NCI-H524 treated with DMSO at 0.1 percent for 48 hours (cell line): ENCODE measurements at places on chromosomes 7 and 10.

DNA sequence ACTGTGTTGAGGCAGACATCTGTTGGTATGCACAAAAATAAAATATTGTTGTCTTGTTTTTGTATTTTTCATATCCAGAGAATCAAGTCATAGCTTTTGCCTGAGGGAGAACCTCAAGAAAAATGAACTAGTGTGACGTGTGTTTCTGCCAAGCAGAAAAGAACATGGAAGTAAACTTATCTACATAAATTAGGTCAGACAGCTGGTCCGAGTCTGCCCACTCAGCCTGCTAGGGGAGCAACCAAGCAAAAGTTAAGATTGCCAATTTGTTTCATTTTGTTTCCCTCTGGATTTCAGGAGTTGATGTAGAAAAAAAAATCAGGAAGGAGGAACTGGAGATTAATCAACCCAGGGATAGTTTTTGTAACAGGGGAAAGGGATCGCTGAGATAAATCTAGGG, 572.4 kb upstream of the LRRTM3 start:
- no peak for DNase-seq

- no peak for DNase-seq
These were observed 102.3 kb downstream of the EPC1 start for GRCh38 chr10:32244421-32245207.

GRCh38 chr7:6227294-6227846, 45.1 kb downstream of the CYTH3 start:
- DNase-seq = no peak

DNA sequence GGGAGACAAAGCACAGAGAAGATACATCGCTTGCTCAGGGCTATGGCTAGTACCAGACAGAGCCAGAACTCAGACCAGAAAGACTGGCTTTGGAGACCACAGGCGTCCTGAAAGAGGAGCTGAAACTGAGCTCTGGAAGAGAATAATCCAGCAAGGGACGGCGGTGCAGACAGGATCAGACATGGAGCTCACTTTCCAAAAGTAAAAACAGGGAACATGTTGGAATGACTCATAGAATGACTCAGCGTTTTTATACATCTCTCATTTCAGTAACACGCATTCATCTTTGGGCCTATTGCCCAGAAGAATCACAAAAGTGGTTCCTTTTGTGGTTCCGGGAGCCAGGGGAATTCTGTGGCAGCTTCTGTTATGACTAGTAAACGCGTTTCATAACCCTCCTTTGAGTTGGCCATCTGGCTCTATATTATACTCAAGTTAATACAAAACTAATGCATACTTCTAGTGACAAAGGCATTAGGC, 37.2 kb downstream of the PLEKHS1 start:
- DNase-seq = no peak

DNA sequence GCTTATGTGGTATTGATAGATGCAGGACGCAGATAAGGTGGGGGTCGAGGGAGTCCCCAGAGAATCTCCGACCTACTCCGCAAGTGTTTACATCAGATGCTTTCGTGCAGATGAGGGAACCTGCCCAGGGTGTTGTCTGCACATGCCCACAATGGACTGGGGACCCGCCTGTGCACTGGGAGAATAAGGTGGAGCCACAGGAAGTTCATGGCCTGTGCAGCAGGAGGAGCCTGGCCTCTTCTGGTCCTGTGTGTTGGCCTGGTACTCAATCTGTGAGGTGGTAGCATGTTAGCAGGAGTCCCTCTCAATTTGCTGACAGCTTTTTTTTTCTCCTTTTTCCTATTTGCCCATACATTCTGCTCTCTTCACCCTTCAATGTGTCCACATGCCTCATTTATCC, 54.1 kb upstream of the AKR1C1 start:
- DNase-seq = no peak

DNA sequence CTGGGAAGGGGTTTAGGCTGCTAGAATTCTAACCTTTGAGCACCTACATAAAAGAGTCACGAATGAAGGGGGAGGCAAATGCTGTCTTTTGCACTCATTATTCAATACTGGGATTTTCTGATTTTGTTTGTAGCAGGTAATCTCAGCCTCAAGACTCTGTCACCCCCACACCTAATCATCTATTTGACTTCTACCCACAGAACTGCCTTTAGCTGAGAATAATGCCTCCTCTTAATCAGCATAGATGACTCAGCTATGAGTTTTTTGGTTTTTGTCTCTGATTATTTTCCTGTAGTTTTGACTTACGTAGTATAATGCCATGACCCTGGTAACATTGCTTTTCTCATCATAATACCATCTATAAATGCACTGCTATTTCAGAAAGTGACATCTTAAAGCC, 42.7 kb upstream of the CACNB2 start:
- DNase-seq = no peak

GRCh38 chr10:46268076-46268881, 18.5 kb upstream of the ANTXRL start:
- no peak for DNase-seq

DNA sequence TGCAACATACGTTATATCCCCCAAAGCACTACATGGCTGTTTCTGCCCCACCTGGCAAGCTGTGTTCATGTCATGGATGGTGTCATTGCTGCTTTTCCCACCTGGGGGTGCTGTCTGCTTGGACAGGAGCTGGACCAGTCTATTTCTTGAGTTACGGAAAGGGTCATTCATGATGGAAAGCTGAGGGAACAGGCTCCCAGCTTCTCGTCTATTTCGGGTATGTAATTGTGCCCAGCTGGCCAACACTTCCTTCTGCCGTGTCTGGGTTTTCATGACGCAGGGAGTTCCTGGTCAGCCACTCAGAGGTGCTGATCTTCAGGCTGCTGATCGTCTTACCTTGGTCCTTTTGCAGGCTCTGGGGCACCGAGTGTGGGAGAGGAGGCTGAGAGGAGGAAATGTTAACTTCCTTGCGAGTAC, 8.6 kb downstream of the BTBD16 start:
- DNase-seq = no peak

DNA sequence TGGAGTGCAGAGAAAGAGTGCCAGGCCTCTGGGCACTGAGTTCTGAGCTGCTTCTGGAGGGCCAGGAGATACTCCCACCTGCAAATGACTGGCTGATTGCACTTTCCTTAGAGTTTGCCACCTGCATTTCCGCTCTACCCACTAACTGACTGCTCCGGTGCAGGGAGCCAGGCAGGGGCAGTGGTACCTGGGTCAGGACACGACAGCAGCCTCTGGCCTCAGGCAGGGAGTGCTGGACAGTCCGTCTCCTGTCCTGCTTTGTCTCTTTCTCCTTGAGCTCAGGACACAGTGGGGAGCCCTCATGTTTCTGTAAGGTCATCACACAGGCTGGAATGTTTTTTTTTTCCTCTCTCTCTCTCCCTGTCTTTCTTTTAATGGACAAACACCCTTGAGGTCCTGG, 252.0 kb downstream of the DPP6 start:
- DNase-seq = no peak

GRCh38 chr10:128035557-128035973, 90.7 kb downstream of the MKI67 start:
- DNase-seq = no peak

- DNase-seq = no peak
These were observed 62.8 kb downstream of the CHST15 start for GRCh38 chr10:124030492-124031110.

DNA sequence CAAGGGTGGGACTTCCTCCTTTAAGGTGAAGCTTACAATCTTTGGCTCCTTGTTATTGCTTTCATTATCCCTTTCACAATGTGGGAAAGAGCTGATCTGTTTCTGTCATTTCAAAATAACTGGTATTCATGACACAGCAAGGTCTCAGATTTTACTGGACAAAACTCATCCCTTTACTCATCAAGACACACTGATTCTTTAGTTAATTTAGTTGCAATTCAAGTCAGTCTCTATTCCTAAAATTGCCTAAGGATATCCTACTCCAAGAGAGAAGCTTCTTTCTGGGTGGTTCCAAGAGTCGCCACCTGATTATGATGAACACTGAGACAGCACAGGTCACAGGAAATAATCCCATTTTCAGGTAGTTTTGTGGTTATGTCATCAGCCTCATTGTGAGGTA, 5.8 kb upstream of the PNLIPRP3 start:
- DNase-seq = no peak

GRCh38 chr7:77674878-77675277, 21.4 kb upstream of the RSBN1L start:
- no peak for DNase-seq
